Central memory CD8-positive, alpha-beta T cell (primary cell): ENCODE measurements at places on chromosomes 7 and 10.
A peak's percentile ranks its signal among the peaks of the same experiment; 100 is the strongest.

DNA sequence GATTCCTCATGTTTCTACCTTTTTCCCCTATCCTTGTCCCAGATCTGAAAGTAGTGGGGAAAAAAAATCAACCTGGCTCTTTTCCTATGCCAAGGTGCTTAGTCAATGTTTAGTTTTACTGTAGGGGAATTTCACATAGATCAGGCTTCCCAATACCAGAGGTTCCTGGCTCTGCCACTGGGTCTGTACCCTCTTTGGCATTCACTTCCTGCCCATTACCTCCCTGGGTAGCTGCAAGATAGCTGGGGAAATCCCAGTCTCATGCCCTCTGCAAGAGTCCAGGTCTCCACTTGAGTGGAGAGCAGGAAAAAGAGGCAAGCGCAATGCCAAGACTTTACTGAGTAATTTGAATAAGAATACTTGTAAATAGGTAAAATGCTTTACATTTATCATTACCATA lies 3.5 kb upstream of the BPGM start:
- no peaks in the 10 kb centered on the region for H3K27me3 ChIP-seq
- no peak overlapping the region for H3K4me3 ChIP-seq
- DNase-seq: no peak
- H3K36me3 ChIP-seq: peaks cover 2% of the 10 kb centered on the region

GRCh38 chr7:12239806-12240205 lies 28.7 kb downstream of the TMEM106B start:
- peaks cover 4% of the 10 kb centered on the region for H3K36me3 ChIP-seq
- H3K27me3 ChIP-seq: no peaks in the 10 kb centered on the region
- peak overlapping the region; percentile 19 for H3K27ac ChIP-seq
- no peak overlapping the region for H3K4me3 ChIP-seq
- no peak for DNase-seq
- H3K4me1 ChIP-seq: peaks cover 14% of the 10 kb centered on the region

- no peak overlapping the region for H3K4me3 ChIP-seq
- H3K36me3 ChIP-seq: no peaks in the 10 kb centered on the region
- DNase-seq: peak; percentile 66
- peaks cover 6% of the 10 kb centered on the region for H3K4me1 ChIP-seq
- no peak overlapping the region for H3K27ac ChIP-seq
Measured at GRCh38 chr7:332646-333392, 42.8 kb downstream of the FOXL3 start.

- no peak for DNase-seq
- H3K27ac ChIP-seq: no peak overlapping the region
- H3K27me3 ChIP-seq: no peaks in the 10 kb centered on the region
- H3K36me3 ChIP-seq: no peaks in the 10 kb centered on the region
Measured at GRCh38 chr7:9645756-9646155, 1212.3 kb downstream of the NXPH1 start.

GRCh38 chr10:76939933-76940468 lies 697.6 kb downstream of the KCNMA1 start:
- H3K27me3 ChIP-seq: peaks cover 7% of the 10 kb centered on the region
- no peaks in the 10 kb centered on the region for H3K4me1 ChIP-seq
- peaks cover 2% of the 10 kb centered on the region for H3K36me3 ChIP-seq
- no peak overlapping the region for H3K4me3 ChIP-seq

DNA sequence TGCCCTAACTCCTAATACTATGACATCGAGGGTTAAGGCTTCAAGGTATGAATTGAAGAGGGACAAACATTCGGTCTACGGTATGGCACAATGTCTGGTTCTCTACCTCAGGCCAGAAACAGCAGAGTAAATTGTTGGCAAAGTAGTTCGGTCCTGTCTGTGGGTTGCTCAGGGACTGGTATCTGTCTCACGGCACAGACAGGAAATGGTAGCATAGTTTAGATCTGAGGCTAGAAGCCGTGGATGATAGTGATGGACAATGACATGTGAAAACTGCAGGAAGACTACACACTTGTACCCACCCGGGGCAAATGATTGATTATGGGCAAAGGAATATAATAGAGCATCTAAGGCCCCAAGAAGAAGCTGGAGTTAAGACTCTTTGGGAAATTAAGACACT lies 106.2 kb downstream of the TWIST1 start:
- no peak for DNase-seq
- H3K4me3 ChIP-seq: no peak overlapping the region
- no peaks in the 10 kb centered on the region for H3K4me1 ChIP-seq
- H3K27me3 ChIP-seq: no peaks in the 10 kb centered on the region
- no peaks in the 10 kb centered on the region for H3K36me3 ChIP-seq

DNA sequence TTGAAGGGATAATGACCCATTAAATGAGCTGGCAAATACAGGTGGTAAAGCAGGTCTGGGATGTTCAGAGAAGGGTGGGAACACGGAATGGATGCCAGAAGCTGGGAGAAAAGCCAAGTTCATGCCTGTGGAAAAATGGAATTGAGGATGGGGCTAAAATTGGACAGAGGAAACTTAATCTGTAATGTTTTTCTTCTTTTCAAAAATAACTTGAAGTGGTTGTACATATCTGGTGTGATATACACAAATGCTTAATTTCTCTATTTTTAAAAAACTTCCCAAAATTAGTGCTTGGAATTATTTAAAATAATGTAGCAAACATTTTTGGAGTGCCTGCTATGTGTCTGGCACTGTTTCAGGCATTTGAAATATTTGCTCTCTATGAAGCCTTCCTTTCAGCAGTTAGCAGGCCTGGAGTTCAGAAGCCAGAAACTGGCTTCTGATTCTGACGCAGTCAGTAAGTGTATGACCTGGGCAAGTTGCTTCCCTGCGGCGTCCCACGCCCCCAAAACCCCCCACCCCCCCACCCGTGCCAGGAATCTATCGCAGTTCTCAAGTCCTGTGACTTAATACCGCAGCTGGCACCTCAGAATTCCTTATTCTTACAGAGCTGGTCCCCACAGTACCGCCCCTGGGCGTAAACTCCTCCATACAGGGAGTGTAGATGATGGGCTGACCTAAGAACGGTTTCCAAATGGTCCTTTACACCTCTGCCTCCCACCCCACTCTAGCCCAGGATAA lies 828 bp upstream of the MALSU1 start:
- H3K27ac ChIP-seq: peak overlapping the region; percentile 88
- no peaks in the 10 kb centered on the region for H3K27me3 ChIP-seq
- H3K36me3 ChIP-seq: peaks cover 23% of the 10 kb centered on the region
- no peak for DNase-seq
- H3K4me3 ChIP-seq: peak overlapping the region; percentile 81

DNA sequence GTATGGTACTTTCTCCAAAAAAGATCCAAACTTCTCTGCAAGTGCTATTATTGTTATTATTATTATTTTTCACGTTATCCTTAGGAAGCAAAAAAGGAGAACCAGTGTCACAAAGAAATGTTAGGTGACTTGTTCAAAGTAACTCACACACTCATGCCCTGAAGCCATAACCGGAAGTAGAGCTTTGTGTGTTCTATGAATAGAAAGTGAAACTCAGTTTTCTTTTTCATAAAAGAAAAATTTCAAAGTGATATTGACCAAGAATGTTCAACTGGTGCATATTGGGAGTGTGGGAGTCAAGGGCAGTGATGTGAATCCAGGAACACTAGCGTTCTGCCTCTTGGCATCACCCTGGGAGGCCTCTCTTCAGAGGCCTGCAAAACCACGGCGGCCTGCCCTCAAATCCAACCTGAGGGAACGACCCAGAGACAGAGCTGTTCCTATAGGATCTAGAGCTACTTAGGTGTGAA lies 106.1 kb downstream of the PRKCQ start:
- H3K4me3 ChIP-seq: peak overlapping the region; percentile 84
- peaks cover 48% of the 10 kb centered on the region for H3K4me1 ChIP-seq
- H3K27ac ChIP-seq: peak overlapping the region; percentile 98
- no peaks in the 10 kb centered on the region for H3K27me3 ChIP-seq

- peak overlapping the region; percentile 96 for H3K27ac ChIP-seq
- peak overlapping the region; percentile 45 for H3K4me3 ChIP-seq
- no peaks in the 10 kb centered on the region for H3K27me3 ChIP-seq
- DNase-seq: no peak
- H3K4me1 ChIP-seq: peaks cover 39% of the 10 kb centered on the region
- peaks cover 8% of the 10 kb centered on the region for H3K36me3 ChIP-seq
Measured at GRCh38 chr10:3886641-3887251, 101.7 kb upstream of the KLF6 start.

DNA sequence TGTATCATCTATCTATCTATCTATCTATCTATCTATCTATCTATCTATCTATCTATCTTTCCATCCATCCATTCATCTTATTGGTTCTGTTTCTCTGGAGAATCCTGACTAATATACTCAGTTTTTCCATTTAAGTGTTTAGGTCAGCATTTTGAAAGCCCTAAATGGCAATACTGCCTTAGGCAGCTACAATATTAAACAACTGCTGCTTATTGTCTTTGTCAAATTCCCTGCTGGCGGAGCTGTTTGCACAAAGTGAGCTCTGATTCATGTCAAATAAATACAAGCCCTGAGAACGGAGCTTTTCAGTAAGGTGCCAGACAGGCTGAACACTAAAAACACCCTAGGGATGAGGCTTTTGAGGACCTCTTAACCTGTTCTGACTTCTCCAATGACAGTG lies 7.1 kb upstream of the KLHL7 start:
- H3K27me3 ChIP-seq: no peaks in the 10 kb centered on the region
- no peak for DNase-seq
- H3K4me1 ChIP-seq: no peaks in the 10 kb centered on the region
- H3K27ac ChIP-seq: no peak overlapping the region
- peaks cover 2% of the 10 kb centered on the region for H3K36me3 ChIP-seq
- H3K4me3 ChIP-seq: no peak overlapping the region

DNA sequence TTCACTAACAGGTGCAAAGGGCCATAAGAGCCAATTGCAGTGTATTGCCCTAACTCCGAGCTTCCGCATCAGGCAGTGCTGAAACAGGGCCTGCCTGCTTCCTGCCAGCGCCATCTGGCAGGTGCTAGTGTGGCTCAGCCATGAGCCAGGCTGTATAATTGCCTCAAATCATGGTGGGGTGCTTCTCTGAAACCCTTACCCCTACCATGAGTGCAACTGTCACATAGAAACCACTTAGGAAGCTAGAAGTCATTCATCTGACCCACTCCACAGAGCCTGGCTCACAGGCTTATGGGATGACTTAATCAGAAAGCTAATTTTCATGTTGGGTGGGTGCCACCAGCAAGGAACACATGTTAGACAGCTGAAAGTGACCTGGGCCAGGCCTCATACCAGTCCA lies 133.3 kb upstream of the LAMB4 start:
- no peak for DNase-seq
- no peak overlapping the region for H3K27ac ChIP-seq
- no peaks in the 10 kb centered on the region for H3K4me1 ChIP-seq
- H3K36me3 ChIP-seq: no peaks in the 10 kb centered on the region
- H3K4me3 ChIP-seq: no peak overlapping the region

DNA sequence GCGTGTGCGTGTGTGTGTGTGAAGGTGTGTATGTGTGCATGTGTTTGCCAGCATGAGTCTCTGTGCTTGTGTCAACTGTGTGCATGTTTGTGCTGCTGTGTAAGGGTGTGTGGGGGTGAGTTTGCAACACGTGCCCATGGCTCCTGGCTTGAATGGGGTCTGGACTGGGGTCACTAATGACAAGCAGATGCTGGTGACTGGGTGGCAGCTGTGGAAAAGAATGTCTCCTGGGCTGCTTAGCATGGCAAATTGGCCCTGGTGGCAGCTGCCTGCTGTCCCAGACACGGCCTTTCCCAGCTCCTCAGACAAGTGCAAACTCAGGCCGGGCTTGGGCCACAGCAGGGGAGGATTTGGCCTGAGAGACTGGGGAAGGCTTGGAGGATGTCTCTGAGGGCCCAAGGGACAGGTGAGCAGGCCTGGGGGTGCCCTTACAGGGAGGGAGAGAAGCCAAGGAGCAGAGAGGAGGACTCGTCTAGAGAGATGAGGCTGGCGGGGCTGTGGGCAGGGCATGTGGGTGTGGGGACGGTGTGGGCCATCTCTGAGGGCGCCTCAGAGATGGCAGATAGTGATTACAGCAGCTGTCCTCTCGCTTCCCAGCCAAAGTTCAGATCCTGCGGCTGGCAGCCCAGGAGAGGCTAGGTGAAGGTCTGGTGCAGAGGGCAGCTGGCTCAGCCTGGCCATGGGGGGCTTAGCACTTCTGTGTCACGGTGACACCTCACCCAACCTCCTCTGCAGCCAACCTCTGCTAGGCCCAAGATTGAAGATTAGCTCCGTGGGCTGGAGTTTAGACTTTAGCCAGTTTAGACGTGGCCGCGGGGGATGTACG lies 1.5 kb downstream of the AQP1 start:
- no peak overlapping the region for H3K27ac ChIP-seq
- no peak overlapping the region for H3K4me3 ChIP-seq
- no peaks in the 10 kb centered on the region for H3K4me1 ChIP-seq
- DNase-seq: no peak

- H3K27me3 ChIP-seq: peaks cover 45% of the 10 kb centered on the region
- no peaks in the 10 kb centered on the region for H3K36me3 ChIP-seq
- H3K4me1 ChIP-seq: peaks cover 16% of the 10 kb centered on the region
- DNase-seq: no peak
Measured at GRCh38 chr10:92688927-92689662, 660 bp upstream of the HHEX start.

DNA sequence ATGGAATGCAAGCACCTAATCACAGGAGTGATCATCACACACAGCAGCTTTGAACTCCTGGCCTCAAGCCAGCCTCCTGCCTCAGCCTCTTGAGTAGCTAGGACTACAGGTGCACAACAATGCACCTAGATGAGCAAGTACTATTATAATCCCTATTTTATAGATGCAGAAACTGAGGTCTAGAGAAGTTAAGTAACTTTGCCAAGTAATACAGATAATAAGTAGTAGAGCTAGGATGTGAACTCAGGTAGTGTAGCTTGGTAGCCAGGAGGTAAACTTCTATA lies 33.7 kb downstream of the DNAJC12 start:
- DNase-seq: no peak
- H3K36me3 ChIP-seq: no peaks in the 10 kb centered on the region
- no peaks in the 10 kb centered on the region for H3K4me1 ChIP-seq
- peaks cover 28% of the 10 kb centered on the region for H3K27me3 ChIP-seq
- no peak overlapping the region for H3K27ac ChIP-seq

GRCh38 chr7:6833636-6834035 lies 7.6 kb upstream of the CCZ1B start:
- H3K27ac ChIP-seq: no peak overlapping the region
- no peak overlapping the region for H3K4me3 ChIP-seq
- peaks cover 20% of the 10 kb centered on the region for H3K27me3 ChIP-seq
- H3K4me1 ChIP-seq: no peaks in the 10 kb centered on the region
- no peak for DNase-seq
- H3K36me3 ChIP-seq: peaks cover 2% of the 10 kb centered on the region
